Stimulated activated CD4-positive, alpha-beta T cell treated with anti-CD3 and anti-CD28 coated beads, Interleukin-12 subunit alpha, Interleukin-12 subunit beta, amount 100 ng/mL, for 48 hours (primary cell): ENCODE measurements at places on chromosomes 7 and 10.
A peak's percentile ranks its signal among the peaks of the same experiment; 100 is the strongest.

DNA sequence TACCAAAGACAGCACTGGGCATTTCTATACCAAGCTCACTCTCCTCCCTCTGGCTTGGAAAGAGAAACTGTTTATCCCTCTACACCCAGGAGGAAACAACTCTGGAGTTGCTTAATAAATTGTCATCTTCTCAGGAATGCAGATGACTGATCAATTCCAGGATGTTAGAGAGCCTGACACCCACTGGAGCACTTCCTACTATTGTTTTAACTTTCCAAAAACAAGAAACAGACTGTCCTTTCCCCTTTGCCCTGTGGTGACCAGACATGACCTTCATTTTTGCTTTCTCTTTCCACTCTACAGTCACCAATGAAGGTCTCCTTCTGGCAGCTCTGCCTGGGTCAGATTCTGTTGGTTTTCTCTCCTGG is 19.6 kb downstream of the GIMAP4 start:
- no peak for DNase-seq

DNA sequence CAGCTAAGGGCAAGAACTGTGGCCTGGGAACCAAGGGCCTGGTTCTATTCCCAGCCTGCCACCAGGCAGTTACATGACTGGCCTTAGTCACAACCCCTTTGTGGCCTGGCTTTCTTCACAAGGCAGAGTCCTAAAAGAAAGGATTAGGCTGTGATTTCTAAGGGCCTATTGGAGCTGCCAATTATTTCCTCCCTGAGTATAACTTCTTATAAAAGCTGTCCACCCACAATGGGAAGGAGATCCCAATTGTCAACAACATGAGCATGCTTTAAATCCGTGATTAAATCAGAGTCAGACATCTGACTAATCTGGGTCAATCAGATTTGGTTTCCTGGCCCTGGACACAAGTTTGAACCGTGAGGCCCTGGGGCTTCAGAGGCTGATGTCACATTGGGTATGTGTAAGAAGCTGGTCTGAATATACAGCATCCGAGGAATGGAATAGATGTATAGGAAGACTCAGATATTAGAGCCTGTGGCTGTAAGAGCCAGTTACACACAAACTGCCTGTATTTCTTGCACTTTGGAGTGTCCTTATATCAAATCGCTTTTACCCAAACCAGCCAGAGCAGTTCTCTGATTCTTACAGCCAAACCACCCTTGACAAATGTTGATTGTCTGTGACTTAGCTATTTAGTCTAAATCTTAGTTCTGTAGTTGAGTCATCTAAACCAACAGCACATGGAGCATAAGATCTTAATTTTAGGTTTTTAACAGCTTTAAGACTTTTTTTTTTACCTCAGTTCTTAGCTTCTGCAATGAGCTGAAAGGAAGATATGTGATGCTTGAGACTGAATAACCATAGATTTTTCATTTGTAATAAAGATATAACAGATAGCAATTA is 61.3 kb downstream of the ABCB4 start:
- no peak for DNase-seq

- peak; percentile 39 for DNase-seq
Measured at GRCh38 chr10:7239312-7239985, 171.4 kb downstream of the SFMBT2 start.

DNA sequence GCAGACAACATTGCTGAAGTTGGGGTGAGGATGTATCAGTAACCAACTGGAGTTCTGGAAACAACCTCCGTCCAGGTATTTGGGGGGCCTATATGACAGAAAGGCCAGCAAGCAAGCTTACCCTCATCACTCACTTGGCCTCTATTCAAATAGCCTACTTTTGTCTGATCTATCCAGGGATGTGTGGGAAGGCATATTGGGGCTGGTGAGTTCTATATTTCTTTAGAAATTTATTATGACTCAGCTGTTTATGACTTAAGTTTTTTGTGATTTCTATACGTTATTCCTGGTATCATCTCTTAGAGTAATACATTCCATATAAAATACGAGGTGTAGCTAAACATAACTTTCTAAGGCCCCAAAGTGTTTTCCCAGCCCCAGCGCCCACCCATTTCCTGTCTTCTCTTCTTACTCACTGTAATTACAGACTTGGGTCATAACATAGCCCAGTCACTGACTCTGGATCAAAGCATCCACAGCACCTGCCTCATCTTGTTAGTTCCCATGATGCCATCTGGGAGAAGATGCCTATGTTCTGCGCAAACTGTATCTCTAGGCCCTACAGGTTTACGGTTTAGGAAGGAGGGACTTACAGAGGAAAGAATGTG is 18.1 kb downstream of the GARS1 start:
- no peak for DNase-seq

- no peak for DNase-seq
Measured at GRCh38 chr7:151014950-151015349, 9.3 kb downstream of the ATG9B start.

DNA sequence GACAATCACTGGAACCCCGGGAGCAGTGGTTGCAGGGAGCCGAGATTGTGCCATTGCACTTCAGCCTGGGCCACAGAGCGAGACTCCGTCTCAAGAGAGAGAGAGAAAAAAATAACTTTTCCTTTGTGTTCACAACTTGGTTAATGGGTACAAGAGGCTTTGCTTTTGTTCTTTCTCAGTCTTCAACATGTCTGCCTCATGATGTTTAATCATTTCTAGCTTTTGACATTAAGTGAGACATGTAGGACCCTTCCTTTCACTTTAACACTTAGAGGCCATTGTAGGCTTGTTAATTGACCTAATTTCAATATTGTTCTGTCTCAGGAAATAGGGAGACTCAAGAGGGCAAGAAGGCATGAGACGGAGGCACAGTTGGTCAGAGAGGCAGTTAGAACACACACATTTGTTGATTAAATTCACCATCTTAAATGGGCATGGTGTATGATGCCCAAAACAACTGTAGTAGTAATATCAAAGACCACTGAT is 9.3 kb upstream of the CRCP start:
- no peak for DNase-seq

DNA sequence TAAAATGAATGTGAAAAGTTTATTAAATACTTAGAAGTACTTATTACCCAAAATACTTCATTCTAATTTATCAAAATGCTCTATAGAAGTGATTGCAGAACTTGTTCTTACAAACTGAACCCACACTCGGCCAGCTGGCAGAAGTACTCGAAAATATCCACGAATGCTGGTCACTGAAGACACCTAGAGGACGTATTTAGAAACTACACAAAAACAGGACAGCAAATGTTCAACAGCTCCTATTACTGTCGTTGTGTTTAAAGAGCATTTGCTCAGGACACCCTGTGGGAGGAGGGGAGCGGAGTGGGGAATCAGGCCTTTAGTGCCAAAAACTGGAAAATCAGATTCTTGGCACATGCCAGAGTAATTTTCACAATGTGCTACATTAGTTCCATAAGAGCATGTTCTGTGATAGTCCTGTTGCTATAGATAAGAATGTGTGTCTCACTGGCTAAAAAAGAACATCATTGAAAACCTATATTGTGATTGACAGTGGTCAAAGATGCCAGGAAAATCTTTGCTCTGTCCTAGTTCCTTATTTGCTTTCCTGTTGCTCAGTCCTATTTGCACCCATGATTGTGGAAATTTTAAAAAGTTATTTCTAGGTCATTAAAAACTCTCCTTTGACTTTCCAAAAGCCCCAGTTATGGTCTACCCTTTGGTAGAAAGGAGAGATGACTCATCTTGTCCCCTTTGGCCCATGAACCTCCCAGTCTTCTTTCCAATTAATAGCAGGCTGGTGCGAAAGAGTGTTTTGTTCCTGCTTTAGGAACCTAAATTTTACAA is 49.0 kb upstream of the NRBF2 start:
- DNase-seq, result peak; percentile 17
